ENCODE measurements at places on chromosomes 4 and X.

GRCh38 chrX:124690495-124690894 lies 344.1 kb downstream of the SH2D1A start:
- DNase-seq, result no peak

DNA sequence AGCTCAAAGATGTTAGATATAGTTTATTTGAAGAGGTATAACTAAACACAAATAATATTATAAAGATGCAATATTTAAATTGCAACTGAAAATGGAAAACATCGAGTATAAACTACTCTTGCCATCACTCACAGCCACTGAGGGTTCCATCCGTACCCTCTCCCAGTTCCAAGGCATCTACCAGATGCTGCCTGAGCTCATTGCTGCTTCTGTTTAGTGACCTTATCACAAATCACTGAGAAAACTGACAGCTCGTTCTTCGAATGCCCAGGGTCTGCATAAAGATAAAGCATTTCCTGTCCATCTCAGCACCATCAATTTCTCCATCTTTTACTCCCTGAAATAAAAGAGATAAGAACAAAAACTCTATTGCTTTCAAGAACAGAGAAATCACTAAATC lies 391.7 kb upstream of the NWD2 start:
- no peak for DNase-seq

- no peak for DNase-seq
Measured at GRCh38 chr4:17941731-17942130, 79.8 kb downstream of the LCORL start.

DNA sequence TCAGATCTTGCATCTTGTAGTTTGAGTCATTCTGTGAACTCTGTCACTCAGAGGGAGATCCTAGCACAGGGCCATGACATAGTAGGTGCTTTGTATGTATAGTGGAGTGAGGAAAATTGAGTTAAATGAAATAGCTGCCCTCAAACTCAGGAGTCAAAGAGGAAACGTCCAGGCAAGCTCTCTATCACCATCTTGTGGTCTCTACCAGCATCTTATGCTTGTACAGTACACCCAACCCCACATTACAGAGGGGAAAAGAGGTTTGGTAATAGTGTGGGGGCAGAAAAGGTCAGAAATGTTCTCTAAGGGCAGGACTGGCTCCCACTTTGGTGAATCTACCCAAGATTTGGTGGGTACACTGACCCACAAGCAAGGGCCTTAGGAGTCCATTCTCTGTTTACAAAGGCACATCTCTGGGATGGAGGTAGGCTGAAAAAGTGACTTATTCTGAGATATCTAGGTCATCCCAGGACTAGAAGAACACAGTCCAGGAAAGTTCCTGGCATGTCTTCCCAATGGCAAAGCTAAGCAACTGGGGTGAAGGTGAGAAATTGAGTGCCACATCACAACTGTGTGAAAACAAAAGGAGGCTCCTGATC lies 131.8 kb downstream of the OR13H1 start:
- DNase-seq, result no peak

DNA sequence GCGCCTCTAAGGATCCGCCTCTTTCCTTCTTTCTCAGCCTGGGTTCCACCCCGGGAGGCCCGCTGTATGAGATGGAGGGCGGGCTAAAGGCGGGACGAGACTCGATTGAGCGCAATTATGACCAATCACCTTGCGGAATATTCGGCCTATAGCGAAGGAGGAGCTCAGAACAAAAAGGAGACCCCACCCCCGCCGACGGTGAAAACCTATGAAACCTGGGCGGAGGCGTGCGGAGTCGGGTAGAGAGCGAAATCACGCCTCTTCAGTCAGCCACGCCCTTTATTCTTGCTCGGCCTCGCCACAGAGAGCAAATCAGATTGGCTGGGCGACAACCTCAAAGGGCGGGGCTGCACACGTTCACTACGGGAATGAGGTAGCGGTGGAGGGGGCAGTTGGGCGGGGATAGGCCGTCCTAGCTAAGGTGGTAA lies 615 bp upstream of the CDK16 start:
- peak; percentile 99 for DNase-seq

- no peak for DNase-seq
Measured at GRCh38 chr4:74930162-74930561, 2.8 kb upstream of the PARM1 start.

- DNase-seq, result no peak
Measured at GRCh38 chrX:39331082-39331704, 529.9 kb downstream of the MID1IP1 start.

DNA sequence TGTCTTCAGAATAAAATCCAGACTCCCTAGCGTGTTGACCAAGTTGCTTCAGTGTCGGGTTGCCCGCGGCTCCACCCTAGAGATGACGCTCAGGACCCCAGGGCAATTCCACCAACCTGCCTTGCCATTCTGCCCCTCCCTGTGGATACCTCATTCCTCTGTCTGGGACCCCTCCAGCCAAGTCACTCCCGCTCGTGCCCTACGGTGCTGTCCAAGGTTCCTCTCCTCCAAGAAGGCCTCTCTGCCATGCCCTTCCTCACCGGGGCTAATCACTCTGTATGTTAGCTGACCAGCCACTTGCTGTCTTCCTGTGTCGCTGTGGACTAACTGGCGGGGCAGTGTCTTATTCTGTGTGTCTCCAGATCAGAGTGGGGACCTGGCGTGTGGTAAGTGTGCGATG lies 46.6 kb downstream of the TENM3 start:
- DNase-seq, result no peak

- DNase-seq, result no peak
Measured at GRCh38 chr4:117623326-117623725, 411.0 kb upstream of the NDST3 start.

- no peak for DNase-seq
Measured at GRCh38 chrX:54509400-54509799, 13.4 kb upstream of the FGD1 start.

GRCh38 chr4:5133933-5134594 lies 82.8 kb downstream of the STK32B start:
- no peak for DNase-seq

DNA sequence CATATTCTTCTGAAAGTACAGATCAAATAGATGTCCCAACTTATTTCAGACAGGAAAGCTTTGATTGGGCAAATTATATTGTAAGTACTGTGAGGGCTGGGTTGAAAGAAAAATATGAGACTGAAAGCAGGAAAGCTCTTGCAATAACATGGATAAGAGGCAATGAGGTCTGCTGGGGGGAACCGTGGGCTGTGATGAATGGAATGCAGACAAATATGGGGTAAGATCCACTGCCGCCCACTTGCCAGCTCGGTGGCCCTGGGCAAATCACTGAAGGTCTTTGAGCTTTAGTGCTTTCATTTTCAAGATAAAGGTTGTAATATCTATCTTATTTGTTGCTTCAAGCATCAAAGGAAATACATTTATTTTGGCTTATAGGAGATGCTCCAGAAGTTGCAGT lies 51.0 kb downstream of the AGA start:
- DNase-seq, result no peak

GRCh38 chrX:151085207-151085606 lies 91.2 kb upstream of the GPR50 start:
- DNase-seq, result no peak

DNA sequence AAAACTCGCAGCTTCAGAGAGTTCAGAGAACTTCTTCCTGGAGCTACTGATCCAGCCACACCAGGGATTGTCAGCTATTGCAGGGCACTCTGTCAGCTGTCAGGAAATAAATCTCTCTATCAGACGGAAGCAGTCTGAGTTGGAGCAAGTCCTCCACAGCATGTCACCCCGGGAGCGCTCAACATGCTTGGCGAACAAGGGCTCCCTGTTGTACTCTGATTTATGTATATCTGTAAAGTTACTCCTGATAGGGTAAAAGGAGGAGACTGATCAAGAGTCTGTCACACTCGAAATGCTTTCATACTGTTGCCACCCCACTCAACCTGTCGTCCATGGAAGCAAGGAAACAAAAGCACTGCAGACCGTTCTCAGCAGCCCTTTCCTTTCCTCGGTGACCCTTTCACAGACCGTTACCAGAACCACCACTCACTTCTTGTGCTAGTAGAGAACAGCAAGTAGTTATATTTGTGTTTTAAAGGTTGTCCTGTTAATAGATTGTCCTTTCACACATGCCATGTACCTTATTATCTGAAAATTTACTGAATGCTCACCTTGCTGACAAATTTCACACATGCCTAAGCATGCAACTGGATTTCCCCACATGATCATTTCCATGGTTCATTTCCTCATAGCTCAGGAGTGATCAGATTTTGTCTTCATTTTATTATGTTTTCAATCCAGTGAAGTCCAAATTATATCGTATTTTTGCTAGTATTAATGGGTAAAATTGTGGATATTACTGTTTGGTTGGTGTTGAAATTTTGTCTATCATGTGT lies 2108.9 kb upstream of the TENM3 start:
- DNase-seq, result no peak

GRCh38 chrX:49193542-49193964 lies 6.4 kb downstream of the SYP start:
- no peak for DNase-seq

GRCh38 chr4:142846108-142846728 lies at the start of gene INPP4B:
INPP4B (minus strand) TSS chr4:142846301.
- peak; percentile 31 for DNase-seq

- DNase-seq, result no peak
Measured at GRCh38 chr4:173272996-173273395, 61.2 kb downstream of the HMGB2 start.

DNA sequence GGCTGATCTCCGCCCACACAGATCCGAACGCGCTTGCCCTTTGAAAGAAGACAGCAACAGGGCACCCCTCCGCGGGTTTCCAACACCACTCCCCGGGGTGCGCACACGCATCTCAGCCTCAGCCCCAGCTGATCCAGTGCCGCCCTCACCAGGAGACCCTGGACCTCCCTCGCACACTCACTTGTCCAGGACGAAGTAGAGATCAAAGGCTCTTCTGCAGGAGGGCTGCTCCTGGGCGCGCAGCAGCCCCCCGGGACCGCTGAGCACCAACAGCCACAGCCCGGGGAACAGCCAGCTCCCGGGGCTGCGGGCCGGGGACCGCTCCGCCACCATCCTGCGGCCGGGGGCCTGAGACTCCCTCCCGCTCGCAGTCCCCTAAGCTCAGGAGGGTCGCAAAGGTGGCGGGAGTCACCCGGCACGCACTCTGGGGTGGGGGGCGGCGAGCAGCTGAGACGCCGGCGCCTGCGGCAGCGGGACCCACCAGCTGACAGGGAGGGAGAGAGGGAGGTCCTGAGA lies 743 bp downstream of the ANTXR2 start:
- no peak for DNase-seq

GRCh38 chr4:19486400-19486799 lies 765.3 kb upstream of the SLIT2 start:
- DNase-seq, result no peak

DNA sequence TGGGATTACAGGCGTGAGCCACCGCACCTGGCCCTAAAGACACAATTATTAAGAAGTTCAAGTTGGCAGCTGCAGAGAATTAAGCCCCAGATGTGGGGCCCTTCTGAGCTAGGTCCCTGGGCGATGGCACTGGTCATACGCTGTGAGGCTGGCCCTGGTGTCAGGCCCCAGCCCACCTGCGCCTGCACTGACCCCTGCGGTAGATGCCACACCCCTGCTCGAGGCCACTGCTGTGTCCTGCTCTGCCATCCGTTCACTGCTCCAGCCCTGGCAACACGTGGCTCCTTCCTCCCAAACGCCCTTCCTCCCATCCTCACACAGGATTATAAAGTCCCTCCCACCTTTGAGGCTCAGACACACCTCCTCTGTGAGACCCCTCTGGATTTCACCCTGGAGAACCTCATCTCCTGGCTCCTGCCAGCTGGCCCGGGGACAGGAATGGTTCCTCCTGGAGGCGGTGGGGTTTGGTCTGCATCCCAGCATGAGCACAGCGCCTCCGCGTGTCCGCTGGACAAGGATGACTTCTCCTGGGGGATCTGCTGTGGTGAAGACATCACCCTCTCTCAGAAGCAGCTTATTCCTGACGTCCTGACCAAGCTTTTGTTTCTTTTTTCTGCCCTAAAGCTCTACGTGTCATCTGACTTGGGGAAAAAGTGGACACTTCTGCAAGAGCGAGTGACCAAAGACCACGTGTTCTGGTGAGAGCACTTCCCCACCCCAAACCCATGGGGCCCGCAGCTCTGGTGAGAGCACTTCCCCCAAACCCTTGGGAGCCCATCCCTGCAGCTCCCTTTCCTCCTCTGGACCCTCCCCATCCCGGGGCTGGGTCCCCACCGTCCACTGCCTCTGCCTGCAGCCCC lies 219.0 kb upstream of the PSAPL1 start:
- DNase-seq, result no peak

GRCh38 chrX:46635186-46635585 lies 61.6 kb downstream of the CHST7 start:
- no peak for DNase-seq

DNA sequence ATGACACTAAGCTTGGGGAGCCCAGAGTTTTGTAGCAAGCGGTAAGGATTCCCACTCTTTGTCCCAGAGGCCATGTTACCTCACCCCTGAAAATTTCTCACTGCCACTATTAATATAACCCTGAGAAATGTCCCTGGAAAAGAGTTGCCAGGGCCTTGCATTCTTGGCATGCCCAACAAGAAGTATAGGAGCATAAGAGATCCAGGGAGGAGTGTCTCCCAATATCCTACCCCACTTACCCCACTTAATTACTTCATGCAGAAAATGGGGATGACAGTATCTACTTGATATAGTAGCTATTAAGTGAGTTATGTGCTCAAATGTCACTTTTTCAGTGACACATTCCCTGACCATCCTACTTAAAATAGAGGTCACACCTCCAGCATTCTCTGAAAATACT lies 120.5 kb upstream of the C1GALT1C1 start:
- DNase-seq, result no peak

GRCh38 chr4:141464366-141464765 lies 172.0 kb upstream of the IL15 start:
- DNase-seq, result no peak

GRCh38 chr4:168619266-168619631 lies 122.4 kb downstream of the PALLD start:
- DNase-seq, result no peak

DNA sequence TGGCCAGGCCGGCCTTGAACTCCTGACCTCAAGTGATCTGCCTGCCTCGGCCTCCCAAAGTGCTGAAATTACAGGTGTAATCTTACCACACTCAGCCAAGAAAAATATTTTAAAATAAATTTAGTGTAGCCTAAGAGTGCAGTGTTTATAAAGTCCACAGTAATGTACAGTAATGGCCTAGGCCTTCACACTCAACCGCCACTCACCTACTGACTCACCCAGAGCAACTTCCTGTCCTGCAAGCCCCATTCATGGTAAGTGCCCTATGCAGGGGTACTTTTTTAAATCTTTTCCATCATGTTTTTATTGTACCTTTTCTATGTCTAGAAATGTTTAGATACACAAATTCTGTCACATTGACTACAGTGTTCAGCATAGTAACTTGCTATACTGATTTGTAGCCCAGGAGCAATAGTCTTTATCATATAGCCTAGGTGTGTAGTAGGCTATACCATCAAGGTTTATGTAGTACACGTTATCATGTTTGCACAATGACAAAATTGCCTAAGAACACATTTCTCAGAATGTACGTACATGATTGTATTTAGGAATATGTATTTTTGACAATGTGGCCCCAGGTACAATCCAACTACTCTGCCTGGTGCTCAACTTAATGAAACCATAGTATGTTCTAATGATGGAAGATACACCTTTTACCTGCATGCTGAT lies 455.2 kb downstream of the PCDH7 start:
- no peak for DNase-seq

GRCh38 chr4:154618708-154619315 lies 6.4 kb upstream of the FGG start:
- peak; percentile 5 for DNase-seq

Data from GDM1 (cell line).